ENCODE measurements at places on chromosomes 5 and 9.

DNA sequence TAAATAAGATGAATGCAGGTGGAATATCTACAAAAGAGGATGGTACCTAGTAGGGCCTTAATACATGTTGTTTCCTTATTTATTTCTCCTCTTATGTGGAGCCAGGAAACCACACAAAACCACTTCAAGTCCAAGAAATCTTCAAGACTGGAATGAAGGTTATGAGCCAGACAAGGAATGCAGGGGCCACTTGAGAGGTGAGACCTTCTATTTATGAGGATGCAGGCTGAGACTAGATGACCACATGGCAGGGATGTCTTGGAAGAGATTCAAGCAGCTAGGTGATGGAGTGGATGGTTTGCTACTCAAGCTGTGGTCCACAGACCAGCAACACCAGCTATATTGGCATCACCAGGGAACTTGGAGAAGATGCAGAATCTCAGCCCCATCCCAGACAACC is 92.2 kb downstream of the TNC start:
- DNase-seq: no peak

DNA sequence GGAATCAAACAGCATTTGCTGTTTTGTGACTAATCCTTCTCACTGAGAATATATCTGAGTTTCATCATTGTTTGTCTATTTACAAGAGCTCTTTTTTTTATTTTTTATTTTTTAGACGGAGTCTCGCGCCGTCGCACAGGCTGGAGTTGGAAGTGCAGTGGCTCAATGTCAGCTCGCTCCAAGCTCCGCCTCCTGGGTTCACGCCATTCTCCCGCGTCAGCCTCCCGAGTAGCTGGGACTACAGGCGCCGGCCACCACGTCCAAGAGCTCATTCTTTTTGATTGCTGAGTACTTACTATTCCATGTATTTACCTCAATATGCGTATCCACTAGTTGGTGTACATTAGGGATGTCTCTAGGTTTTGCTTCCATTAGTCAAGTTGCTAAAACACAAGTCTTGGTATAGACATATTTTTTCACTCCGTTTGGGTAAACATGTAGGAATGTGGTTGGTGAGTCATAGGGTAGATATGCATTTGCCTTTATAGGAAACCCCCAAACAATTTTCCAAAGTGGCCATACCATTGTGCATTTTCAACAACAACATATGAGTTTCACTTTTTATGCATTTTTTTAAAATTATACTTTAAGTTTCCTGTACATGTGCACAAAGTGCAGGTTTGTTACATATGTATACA is 1005.0 kb upstream of the CDH10 start:
- DNase-seq: no peak

DNA sequence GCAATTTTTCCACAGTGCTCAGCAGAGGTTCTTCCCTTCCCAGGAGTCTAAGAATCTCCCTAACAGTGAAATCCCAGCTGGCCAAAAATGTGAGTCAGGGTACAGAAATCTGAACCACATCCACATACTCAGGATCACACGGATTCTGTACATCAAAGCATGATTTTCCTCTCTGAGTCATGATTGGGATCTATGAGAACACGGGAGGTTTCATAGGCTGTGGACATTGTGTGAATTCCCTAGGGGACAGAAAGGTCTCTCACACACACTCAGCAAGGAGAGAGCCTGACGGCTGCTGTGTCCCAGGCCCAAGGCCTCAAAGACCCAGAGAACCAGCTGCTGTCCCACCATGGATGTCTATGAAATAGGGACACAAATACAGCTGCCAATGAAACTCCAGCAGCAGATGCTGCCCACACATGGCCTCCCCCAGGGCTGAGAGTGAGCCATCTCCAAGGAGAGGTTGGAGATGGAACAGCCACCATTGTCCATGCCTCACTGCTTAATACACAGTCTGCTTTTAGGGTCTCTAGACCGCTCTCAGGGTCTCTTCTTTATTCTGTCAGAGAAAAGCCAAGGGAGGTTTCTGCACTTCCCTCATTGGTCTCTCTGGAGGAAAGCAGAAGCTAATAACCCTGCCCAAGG is 102.7 kb downstream of the ADAMTS12 start:
- no peak for DNase-seq

DNA sequence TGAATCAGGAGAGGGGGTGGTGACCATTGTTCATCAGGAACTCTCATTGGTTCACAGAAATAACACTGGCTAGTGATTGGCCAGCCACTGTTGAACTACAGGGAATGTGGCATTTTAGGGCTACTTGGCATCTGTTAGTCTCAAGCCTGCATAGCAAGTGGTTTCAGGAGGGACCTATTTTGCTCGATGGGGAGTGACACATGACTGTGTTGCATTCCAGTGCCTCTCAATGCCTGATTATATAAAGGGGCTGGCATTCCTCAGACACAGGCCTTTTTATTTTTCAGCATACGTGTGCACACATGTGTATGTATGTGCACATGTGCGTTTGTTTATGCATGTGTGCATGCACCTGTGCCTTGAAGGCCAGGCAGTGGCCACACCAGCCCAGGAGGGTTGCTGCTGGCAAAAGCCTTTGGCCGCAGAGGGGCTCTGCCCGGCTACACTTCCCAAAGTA is 23.2 kb downstream of the FGD3 start:
- peak; percentile 59 for DNase-seq

GRCh38 chr9:36924757-36925432 is 109.2 kb downstream of the PAX5 start:
- DNase-seq: no peak

- DNase-seq: no peak
Measured at GRCh38 chr9:136923881-136924280, 20.7 kb downstream of the FBXW5 start.

DNA sequence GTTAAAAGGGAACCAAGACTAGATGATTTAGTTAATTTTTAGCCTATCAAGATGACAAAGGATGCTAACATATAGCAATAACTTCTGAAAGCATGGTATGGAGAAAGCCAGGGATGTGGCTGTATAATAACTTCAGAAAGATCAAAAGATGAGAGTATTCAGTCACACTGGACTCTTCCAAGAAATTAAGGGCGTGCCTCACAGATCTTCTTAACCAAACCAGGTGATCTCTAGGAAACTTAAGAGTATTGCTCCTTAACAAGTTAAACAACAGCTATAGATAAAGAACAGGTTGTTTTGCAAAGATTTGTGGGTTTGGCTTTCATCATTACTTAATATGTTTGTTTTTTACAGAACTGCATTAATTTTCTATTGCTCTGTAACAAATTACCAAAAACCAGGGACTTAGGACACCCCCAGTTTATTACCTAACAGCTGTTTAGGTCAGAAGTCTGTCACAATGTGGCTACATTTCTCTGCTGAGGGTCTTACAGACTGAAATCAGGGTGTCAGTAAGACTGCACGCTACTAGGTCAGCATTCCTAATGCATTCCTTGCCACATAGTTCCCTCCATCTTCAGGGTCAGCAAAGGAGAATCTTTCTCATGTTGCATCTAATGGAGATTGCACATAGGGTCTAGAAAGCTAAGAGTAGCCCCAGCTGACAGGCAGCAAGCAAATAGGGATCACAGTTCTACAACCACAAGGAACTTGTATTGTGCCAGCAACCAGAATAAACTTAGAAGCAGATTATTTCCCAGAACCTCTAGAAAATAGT is 113.8 kb downstream of the WDR70 start:
- DNase-seq: no peak

GRCh38 chr9:32265037-32265436 is 119.4 kb upstream of the ACO1 start:
- DNase-seq: no peak
